ENCODE measurements at places on chromosomes 1 and 21.

- no peak for DNase-seq
Observed at GRCh38 chr1:6246497-6247467, 2.8 kb downstream of the HES3 start.

DNA sequence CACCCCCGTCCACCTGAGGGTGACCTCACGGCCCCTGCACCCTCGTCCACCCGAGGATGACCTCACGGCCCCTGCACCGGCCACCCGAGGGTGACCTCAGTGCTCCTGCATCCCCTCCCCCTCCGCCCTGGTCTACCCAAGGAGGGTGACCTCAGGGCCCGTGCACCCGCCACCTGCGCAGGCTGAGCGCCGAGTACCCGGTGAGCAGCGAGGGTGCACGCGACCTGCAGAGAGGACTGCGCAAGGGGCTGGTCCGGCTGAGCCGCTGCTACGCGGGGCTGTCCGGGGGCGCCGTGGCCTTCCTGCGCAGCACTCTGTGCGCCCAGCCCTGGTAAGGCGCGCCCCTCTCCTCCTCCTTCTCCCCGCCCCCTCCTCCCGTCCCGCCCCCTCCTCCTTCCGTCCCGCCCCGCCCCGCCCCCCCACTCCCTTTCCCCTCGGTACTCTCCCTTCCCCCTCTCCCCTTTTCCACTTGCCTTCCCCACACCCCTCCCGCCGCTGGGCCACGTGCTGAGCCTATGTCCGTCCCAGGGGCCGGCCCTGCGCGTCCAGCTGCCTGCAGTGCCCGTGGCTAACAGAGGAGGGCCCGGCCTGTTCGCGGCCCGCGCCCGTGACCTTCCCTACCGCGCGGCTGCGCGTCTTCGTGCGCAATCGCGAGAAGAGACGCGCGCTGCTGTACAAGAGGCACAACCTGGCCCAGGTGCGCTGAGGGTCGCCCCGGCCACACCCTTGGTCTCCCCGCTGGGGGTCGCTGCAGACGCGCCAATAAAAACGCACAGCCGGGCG lies 28.4 kb downstream of the TRIM11 start:
- peak; percentile 32 for DNase-seq

GRCh38 chr1:17621691-17622090 lies 82.2 kb downstream of the ARHGEF10L start:
- DNase-seq = no peak

DNA sequence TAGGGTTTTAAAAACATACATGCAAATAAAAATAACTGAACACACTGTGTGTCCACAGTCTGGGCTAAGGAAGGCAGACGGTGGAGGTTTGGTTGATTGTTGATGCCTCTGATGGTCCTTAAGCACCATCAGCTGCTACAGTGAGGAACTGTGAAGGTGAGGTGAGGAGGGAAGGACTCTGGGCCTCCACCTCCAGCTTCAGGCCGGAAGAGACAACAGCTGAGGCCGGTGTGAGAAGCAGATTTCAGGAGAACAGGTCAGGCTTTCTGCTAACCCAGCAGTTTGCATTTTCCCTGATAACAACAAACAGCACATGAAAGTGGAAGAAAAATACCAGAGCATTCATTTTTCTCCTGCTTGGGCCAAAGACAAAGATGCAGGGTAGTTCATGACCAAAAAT lies 189.9 kb upstream of the AJAP1 start:
- DNase-seq = no peak

- DNase-seq = no peak
Observed at GRCh38 chr1:84133479-84133878, 10.6 kb upstream of the PRKACB start.

- no peak for DNase-seq
Observed at GRCh38 chr1:203564024-203564423, 62.6 kb upstream of the ATP2B4 start.

GRCh38 chr1:36595349-36595748 lies 112.6 kb upstream of the CSF3R start:
- DNase-seq = no peak

DNA sequence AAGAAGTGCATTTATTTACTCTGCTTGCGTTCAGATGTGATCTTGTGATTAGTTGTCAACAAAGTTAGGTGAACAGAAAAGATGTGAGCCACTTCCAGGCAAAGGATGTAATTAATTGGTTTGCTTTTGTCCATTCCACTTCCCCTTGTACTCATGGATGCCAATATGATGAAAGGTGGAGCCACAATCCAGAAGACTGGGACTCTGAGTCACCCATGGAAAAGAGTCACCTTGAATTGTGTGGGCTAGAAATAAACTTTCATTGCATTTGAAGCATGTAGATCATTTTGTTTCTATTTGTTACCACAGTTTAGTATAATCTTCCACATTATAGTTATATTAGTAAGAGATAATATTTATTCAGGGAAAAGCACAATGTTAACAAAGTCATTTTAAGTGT lies 684.2 kb downstream of the LTN1 start:
- no peak for DNase-seq

- no peak for DNase-seq
Observed at GRCh38 chr1:78060857-78061563, 15.2 kb downstream of the GIPC2 start.

GRCh38 chr1:145716641-145717345 lies 2.5 kb upstream of the CD160 start:
- DNase-seq = no peak

DNA sequence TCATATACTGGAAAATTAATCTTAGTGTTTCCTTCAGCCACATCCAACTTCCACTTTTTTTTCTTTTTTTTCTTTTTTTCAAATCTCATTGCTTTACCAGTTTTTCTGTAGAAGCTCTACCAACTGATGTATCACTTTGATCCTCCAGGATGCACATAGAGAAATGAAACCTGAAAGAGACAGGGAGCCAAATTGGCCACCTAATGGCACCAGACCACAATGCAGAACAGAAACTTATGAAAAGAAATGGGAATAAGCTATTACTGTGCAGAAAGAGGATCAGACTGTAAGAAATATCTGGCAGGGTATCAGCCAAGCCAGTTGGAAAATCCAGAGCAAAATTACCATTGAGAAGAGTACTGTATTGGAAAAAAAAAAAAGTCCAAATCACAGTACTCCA lies 1514.2 kb downstream of the MRPL39 start:
- DNase-seq = no peak
